COLO829 (cell line): ENCODE measurements at places on chromosomes 2 and 18.

DNA sequence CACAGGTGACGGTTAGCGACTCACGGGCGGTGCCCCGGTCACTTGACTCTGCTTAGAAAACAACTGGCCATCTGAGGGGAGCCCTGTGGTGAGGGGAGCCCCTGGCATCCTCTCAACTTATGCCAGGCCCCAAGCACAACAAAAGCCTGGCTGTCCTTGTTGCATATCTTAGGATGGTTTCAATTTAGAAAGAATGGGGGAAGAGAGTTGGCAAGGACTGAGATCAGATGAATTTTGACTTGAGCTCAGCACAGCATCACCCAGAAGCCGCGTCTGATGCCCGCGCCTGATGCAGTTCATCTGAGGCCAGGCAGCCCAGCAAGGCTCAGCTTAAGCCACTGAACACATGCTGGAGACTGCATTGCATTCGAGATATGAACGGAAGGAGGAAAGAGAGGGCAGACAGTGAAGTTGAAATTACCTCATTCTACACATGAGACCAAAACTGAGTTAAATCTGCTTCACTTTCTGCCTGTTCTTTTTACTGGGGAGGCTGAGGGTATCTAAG is 36.8 kb downstream of the MYT1L start:
- no peak for DNase-seq

DNA sequence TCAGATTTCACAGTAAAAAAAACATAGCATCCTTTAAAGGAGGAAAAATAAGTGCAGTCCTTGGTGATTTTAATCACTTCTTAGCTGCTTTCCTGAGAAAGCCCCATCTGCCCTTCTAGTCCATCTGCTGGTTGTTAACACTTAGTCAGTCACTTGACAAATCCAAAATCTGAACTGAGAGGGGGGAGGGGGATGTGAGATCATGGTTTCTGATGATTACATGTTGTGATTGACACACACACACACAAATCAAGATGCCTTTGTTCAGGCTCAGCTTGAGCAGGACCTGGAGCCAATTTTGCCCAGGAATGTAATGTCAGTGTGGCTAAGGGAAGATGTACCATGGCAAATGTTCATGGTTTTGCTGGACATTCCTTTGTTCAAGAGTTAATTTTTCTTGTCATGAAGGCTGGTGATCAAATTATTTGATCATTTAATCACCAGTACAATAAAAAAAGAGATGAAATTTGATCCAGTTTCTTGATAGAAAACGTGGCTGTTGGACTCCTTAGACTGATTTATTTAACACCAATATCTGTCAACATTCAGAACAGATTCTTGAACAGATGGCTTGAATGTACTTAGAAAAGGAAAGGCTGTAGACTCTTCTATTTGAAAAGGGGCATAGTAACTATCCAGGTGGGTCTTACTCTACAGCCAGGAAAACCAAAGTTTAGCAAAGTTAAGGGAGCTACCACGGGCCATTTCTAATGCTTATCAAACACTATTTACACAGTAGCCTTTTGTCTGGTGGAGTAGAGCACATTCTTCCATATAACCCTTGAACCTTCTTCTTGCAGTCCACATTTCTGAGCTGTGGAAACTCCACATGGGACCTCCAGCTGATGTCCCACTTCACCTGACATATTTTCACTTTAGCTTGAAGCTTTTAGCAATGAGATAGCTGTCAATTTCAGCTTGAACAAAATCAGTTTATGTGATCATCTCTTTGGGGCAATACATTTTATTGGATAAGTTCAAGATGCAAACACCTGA is 408.7 kb downstream of the PIK3C3 start:
- DNase-seq, result no peak

DNA sequence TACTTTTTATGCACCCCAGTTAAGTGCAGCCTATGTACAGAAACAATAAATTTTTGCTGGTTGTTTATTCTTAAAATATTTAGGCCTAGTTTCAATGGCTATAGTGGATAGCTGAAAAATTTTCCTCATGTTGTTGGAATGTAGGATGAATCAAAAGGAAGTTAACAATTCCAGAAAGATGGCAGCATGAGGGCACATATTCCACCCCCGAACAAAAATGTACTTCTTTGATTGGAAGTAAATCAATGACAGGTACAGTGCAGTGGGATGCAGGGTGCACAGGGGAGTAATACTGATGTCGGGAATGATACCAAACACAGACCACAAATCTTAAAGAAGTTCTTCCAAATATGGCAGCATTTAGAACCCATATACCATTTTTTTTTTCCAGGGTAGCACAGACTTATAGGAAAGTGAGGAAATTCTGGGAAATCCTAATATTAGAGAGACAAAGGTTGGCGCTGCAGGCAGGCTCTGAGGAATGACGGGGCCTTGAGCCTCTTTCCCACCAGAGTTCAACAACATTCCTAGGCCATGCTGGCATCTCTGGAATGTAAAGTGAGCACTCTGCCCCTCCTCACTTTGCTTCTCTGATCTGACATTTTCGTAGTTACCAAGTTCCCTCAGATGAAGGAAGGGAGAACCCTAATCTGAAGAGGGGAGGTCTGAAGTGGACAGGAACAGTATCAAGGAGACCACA is 36.6 kb upstream of the IKZF2 start:
- DNase-seq, result peak; percentile 13

GRCh38 chr2:179262077-179262660 is 2.5 kb downstream of the SESTD1 start:
- no peak for DNase-seq

GRCh38 chr2:204170411-204170810 is 233.8 kb downstream of the ICOS start:
- no peak for DNase-seq

DNA sequence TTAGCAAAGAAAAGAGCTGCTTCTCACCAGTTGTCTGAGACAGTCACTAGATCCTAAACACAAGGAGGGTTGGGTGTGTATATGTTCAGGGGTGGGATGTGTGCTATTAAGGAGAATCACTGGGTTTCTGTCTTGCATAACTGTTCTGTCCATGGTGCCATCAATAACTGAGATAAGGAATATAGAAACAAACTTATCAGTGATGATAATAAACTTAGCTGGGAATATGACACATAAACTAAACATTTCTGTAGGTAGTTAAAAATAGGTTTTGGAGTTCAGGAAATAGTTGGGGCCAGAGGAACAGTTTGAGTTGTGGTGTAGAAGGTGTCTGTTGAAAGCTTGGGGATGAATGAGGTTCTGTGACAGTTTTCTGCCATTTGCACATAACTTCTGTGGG is 17.4 kb downstream of the NAPG start:
- no peak for DNase-seq

DNA sequence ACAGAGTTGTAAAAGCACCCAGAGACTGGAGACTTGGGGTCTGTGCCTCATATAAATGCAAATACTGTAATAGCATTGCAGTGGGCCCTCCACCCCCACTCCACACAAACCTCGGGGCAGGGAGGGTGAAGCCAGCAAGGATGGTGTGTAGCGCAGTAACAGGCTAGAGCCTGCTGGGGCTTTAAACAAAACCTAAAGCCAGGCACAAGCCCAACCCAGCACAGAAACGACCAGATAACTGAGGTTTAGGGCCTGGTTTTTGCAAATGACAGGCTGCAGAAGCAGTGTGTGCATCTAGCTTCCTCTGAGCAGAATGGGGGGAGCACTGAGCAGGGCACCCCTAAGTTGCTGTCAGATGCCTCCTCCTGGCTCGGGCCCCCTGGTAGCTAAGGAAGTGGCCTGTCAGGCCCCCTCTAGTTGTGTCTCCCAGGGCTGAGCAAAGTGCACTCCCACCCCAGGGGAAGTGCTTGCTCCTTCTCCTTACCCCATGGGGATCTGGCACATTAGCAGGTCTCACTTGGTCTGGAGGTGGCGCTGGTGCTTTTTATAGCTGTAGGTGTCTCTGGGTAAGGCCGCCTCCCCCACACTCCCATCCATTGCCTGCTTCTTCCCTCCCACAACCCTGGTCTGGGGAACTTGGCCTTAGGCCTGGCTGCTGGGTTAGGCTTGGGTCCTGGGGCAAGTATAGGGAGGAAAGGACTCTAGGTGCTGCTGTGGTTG is 135.1 kb downstream of the CELF4 start:
- no peak for DNase-seq

GRCh38 chr18:63074981-63075404 is 244.6 kb downstream of the BCL2 start:
- peak; percentile 20 for DNase-seq

- no peak for DNase-seq
Measured at GRCh38 chr2:36670881-36671595, 25.5 kb upstream of the VIT start.

GRCh38 chr18:1784113-1784512 is 787.2 kb downstream of the METTL4 start:
- DNase-seq, result no peak

DNA sequence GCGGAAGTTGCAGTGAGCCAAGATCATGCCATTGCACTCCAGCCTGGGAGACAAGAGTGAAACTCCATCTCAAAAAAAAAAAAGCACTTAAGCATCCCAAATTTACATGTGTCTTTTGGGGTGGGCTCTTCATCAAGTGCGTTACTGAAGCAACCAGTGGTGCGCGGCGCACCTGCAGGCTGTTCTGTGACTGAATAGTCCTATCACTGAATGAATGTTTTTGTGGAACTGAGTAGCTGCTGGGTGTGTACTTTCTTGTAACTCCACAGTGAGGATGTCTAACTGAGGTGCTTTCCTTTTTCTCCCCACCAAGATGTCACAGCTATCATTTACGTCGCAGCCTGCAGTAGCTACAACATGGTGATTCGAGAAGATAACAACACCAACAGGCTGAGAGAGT is 17.0 kb downstream of the CHMP1B start:
- DNase-seq, result no peak

DNA sequence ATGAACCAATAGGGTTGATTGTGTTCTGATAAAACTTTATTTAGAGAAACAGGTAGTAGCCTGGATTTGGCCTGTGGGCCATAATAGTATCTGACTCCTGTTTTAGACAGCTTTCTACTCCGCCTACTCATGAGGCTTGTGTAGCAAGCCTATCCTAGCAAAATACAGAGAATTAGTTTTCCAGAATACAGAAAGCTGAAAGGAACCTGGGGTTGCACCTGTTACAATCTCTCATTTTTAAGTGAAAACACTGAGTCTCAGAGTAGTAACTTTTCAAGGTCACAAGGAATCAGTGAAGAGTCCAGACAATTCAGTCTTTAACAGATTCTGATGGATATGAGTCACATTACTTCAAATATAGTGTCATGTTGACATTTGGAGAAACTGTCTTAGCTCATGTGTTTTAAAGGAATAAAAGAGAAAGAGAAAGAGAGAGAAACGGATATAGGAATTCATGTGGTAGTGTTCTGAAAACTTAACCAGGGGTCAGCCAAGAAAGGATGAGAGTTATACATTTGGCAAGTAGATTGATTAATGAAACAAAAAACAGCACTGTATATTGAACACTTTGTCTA is 17.0 kb downstream of the ARHGAP28 start:
- peak; percentile 44 for DNase-seq

GRCh38 chr2:44441200-44441599 is 79.5 kb downstream of the CAMKMT start:
- DNase-seq, result no peak

GRCh38 chr2:219335373-219335786 is 2.8 kb upstream of the RESP18 start:
- no peak for DNase-seq

DNA sequence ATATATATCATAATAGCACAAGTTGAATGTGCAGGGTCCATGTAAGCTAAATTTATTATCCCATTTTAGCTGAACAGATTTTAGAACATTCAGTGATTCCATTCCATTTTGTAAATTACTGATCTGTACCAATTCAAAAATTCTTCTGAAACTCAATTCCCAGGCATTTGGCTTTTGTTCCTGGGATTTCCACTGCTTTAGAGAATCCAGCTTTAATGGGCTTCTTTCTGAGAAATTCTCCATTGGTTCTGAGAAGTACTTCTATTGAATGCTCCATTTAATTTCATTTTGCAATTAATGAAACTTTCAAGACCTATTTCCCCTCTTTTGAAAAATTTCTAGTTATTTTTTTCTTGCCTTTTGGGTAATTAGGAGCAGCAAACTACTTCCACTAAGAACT is 36.8 kb downstream of the BCL2 start:
- DNase-seq, result no peak

- no peak for DNase-seq
Measured at GRCh38 chr2:221505605-221506004, 66.5 kb downstream of the EPHA4 start.

DNA sequence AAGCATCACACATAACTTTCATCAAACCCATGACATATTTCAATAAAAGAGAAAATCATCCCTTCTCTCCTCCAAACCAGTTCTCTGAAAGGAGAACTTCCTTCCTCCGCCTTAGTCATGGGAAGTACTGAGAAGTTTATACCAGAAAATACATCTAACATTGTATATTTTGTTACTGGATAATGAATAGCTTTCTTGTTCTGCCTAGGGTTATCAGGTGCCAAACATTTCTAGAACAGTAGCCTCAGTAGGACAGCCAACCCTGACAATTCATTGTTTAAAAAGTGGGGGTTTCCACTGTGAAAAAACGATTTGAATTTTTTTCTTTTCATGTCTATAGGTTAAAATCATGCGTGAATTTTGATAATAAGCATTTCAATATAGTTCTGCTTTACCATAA is 16.0 kb upstream of the DAW1 start:
- peak; percentile 84 for DNase-seq

DNA sequence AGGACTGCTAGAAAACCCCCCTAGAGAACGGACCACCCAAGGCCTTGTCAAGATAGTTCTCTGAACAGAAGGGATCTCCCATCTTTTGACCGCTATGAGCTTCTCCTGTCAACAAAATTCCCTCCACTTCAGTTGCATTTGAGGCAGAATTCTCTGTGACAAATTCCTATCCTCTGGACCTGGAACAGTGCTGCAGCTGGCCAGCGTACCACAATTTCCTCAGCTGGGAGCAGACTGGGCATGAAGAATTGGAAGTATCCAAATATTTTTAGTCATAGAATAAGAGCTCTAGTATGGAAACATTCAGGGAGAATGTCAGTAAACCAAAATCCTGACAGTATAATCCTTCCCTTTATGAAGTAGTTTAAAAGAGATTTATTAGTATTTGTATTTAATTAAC is 147.1 kb upstream of the BOD1L2 start:
- DNase-seq, result no peak

- no peak for DNase-seq
Measured at GRCh38 chr2:7607441-7608173, 690.4 kb downstream of the RNF144A start.

GRCh38 chr2:113198048-113198789 is 24.4 kb downstream of the PSD4 start:
- no peak for DNase-seq

DNA sequence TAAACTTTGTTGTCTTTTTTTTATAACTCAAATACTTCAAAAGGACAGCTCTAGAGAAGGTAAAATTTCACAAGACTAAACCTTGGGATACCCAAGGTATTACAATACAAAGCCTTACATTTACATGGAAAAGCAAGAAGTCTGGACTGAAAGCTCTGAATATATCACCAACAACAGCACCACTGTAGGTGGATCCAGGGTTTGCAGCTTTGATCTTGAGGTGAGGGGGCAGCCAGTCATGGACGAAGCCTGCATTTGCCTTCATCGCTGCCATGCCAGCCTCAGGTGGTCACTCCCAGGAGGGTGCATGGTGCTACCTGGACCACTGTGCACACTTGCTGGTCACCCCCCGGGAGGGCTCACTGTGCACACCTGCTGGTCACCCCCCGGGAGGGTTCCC is 36.6 kb downstream of the RBFA start:
- no peak for DNase-seq

- no peak for DNase-seq
Measured at GRCh38 chr18:4246374-4246773, 208.7 kb downstream of the DLGAP1 start.

GRCh38 chr2:190780594-190780993 is 100.0 kb upstream of the GLS start:
- DNase-seq, result no peak
